NCI-H1105 treated with DMSO at 0.1 percent for 48 hours (cell line): ENCODE measurements at places on chromosomes 16 and 17.

DNA sequence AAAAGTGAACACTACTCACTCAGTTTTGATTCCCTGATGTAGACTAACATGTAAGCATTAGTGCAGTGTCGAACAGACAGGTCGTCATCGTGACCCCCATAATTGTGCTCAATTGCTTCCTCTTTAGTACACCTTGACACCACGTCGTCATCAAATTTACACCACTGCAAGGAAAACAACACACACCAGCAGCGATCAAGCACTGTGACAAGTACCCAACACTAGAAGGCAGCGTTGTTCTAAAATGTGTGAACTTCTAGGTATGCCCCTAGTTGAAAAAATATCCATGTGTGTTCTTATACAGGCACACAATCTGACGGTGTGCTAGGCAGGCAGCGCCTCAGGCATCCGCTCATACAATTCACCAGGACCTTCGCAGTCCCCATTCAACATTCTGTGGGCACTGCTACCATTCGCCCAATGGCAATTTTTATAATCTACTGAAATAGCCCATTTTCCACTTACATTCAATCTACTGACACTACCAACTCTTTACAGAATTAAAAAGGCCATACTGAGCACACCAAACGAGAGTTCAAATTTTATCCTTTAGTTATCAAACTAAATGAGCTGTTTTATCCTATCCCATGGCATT, 23.1 kb downstream of the LITAFD start:
- no peak for DNase-seq

GRCh38 chr17:66018786-66019185, 173.1 kb downstream of the CEP112 start:
- peak; percentile 14 for DNase-seq

GRCh38 chr17:77326076-77326591, 185.4 kb downstream of the SEC14L1 start:
- DNase-seq = no peak

DNA sequence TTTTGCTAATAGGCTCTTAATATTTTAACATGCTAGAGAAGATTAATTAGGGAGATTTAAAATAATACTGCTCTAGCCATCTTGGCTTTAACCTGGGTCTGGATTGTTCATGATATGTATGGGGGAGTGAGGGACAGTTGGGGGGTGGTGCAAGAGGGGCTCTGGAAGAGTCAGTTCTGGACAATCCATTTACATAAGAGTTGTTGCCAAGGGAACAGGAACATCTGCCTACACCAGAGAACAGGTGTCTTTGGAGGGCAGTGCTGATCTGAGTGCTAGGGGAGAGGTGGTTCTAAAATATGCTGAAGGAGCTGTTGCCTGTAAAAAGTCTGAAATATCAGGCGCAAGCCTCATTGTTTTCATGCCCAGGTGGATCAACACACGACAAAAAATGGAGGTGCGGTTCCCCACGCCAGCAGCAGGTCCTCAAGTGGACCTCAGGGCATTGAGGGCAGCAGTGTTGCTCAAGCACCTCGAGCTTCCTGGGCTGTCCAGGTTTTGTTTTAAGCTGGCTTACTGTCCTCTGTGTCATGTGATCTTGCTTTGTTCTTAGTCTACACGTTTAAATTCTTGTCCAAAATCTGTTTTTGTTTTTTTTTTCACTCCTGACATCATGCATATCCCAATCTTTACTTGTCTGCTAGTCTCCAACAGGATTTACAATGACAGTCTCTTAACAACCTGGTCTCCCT, 25.4 kb upstream of the WSB1 start:
- DNase-seq = peak; percentile 40

- DNase-seq = no peak
These were observed 61.5 kb downstream of the DHRS7C start for GRCh38 chr17:9729735-9730420.

GRCh38 chr17:79136596-79136995, 62.0 kb downstream of the ENGASE start:
- no peak for DNase-seq

- no peak for DNase-seq
These were observed 270.6 kb downstream of the MAF start for GRCh38 chr16:79329967-79330366.

GRCh38 chr16:53944025-53944424, 240.1 kb downstream of the FTO start:
- no peak for DNase-seq

GRCh38 chr17:40417609-40418427, at the start of gene TOP2A:
TOP2A (minus strand) TSS chr17:40417896; CDS start chr17:40417791, 105 bp downstream.
- DNase-seq = peak; percentile 98

GRCh38 chr17:45129426-45129939, 2.8 kb downstream of the PLCD3 start:
- no peak for DNase-seq

DNA sequence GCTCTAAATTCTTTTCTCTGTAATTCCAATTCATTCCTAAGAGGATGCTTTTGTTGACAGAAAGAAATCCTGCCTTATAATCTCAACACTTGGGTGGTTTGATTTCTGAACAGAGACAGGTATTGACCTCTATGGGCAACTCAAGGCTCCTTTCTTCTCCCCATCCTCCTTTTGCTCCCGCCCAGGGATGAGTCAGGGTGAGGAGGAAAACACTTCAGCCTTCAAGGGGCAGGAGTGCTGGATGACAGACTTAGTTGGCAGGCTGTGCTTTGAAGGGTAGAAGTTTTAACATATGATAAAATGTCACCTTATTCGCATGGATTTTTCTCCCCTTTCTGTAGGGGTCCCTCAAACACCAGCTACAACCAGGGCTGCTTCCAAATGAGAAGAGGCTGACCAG, 16.7 kb upstream of the TOM1L1 start:
- no peak for DNase-seq

- DNase-seq = no peak
These were observed 5.9 kb downstream of the ZNF205 start for GRCh38 chr16:3118204-3118790.

DNA sequence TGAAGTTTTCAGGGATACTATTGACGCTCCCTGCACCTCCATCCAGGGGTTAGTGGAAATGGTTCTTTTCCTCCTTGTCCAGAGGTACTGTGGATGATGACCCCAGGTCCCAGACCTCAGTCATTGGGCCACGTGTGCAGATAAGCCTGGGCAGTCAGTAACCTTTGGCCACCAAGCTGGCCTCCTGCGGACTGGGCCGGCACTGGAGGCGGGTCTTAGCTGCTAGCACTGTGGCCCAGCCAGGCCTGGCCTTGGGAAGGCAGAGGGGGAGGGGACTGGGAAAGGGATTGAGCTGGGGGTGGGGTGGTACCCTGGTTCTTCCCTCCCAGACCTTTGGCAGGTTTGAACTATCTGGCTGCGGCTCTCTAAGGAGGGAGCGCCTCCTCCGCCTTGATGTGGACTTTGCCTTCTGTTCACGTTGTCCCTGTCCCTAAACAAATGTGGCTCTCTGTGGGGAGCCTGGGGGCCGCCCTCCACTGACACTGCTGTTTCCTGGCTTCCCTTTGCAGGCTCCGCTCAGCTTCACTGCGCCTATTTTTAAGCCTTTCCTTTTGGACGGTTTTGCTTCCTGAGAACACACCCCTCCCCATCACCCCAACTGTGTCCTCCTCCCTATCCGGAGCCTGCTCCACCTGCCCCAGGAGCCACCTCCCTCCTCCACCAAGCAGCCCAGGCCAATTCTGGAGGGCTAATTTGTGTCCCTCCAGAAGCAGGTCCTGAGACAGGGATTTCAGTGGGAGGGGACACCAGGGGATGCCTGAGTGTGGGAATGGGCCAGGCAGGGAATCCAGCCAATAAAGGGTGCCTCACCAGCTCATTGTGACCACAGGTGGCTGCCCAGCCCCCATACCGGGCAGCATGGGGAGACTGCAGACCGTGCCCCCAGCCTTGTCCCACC, 251.9 kb downstream of the SEC14L1 start:
- no peak for DNase-seq

GRCh38 chr16:28218109-28218508, 6.3 kb upstream of the XPO6 start:
- no peak for DNase-seq

GRCh38 chr17:68302066-68302564, 10.8 kb downstream of the ARSG start:
- DNase-seq = no peak

GRCh38 chr17:17140590-17140980, 65.5 kb downstream of the PLD6 start:
- no peak for DNase-seq

DNA sequence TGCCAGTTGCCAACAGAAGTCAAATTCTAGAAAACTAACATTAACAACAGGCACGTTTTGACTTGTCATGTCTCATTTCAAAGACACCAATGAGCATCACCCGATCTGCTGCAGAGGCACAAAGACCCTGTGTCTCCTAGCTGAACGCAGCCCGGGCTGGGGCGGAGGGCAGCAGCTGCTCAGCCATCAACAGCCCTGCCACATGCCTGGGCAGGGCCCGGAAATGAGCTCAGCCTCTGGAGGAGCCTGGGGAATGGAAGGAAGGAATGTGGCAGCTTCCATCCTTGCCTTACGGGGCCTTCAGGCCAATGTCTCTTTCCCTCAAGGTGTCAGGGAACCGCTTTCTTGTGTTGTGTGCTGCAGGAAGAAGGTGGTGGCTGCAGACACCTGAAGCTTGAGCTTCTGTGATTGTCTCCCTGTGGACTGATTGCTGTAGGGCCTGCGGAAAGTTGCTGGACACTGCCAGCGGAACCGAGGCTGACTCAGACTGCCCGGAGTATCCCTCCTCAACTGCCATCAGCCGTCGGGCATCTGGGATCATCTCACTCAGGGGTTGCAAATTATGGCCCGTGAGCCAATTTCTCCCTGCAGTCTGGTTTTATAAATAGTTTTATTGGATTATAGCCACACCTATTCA, 7.3 kb downstream of the CDH13 start:
- peak; percentile 78 for DNase-seq

DNA sequence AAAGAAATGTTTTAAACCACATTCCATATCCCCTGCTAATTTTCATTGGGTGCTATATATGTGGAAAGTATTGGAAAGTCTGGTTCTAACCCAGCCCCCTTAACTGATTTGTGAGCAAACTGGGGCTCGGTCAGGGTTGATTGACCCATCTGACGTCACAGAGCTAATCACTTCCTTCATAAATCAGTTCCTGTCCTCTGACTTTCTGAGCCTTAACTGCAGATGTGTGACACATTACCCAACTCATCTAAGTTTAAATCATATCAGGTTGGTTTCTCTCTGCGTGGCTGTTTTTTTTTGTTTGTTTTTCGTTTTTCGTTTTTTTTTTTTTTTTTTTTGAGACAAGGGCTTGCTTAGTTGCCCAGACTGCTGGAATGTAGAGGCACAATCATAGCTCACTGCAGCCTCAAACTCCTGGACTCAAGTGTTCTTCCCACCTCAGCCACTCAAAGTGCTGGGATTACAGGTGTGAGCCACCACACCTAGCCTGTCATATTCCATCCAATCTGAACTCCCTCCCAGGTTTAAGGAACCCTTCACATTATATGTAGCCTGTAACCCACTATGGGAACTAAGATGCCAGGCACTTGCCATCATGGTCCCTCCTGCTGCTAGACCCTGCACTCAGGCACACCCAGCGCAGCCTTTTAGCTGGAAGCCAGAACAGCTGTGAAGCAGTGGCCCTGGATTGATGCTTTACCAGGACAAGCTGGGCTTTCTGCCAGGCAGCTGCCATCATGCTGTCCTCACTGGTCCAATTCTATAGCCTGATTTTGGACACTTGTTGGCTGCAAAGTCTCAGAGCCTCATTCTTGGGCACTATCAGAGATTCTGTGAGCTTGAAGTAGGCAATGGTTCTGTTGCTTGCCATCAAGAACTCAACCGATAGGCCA, 6.9 kb upstream of the BPTF start:
- DNase-seq = no peak

- no peak for DNase-seq
These were observed 6.2 kb upstream of the SMG1 start for GRCh38 chr16:18932243-18932987.

GRCh38 chr17:16339402-16339801, 13.9 kb downstream of the CENPV start:
- DNase-seq = no peak

GRCh38 chr16:18958621-18959029, 25.1 kb upstream of the TMC7 start:
- no peak for DNase-seq

DNA sequence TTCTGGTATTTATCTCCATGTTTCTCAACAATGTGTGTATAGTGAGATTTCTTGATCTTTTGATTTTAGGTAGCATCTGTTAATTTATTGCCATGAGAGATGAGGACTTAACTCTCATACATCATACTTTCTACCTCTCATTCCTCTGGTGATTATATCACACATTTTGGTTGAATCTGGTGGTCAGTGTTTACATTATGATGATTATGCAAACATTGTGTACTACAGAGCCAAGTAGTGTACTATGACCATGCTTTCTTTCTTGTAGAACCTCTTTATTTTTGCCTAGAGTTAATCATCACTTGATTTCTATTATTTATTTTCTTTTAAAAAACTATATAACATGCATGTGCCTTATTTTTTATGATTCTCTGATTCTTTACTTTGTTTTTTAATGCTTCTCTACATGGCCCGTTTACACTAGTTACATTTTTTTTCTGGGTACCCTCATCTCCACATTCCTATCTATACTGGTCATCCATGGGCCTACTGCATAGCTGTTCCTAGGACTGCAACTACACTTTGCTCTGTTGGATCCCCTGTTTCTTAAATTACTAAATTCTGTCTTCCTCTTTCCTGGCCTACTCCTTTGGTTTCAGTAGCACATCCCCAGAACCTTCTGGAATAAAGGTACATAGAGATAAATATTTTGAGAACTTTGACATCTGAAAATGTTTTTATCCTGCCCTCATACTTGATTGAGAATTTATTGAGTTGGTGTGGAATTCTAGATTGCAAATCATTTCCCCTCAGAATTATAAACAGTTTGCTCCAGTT, 63.0 kb upstream of the LRRC37A3 start:
- DNase-seq = no peak

- no peak for DNase-seq
These were observed 16.4 kb downstream of the C16orf74 start for GRCh38 chr16:85734311-85735017.

GRCh38 chr16:77297996-77298395, 98.8 kb downstream of the SYCE1L start:
- DNase-seq = no peak

DNA sequence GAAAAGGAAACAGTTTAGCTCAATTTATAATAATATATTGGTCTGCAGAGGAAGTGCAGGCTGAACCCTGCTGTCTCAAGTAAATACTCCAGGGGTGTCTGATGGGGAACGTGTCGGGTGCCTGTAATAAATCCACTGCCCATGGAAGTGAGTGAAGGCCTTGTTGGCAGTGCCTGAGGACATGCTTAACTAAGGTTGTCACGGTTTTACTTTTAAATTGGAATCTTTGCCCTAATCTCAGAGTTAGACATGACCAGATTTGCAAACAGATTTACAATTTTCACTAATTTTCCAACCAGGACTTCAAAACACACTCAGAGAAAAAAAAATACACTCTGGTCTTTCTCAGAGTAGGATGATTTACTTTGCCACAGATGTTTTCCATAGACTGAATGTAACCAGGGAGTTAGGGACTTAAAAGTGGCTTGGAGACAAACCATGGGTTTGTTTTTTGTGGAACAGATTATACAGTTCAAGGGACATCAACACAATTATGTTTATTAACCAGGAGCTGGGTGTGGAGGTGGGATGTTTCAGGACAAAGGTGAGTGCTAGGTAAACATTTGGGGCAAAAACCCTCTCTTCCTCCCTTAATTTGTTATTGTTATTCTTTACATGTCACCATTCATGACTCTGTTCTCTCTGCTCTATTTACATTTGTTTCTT, 144.5 kb downstream of the FTO start:
- DNase-seq = no peak
